ENCODE measurements at places on chromosomes 2 and 18.

DNA sequence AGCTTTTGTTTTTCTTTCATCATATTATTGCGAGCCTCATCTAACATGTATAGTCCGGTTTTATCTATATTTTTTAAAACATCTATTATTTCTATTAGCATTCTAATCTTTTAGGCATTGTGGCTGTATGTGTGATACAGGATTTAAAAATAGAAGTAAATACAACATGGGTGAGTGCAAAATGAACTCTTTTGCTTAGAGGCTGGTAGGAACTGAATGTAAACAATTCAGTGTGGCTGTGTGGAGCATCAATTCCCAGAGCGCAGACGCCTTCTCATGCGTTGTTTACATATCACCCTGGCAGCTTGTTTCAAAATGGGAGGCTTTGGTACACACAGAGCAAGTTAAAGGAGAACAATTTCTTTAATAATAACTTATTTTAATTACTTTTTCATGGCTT, 836 bp downstream of the DTNA start:
- no peak for DNase-seq

DNA sequence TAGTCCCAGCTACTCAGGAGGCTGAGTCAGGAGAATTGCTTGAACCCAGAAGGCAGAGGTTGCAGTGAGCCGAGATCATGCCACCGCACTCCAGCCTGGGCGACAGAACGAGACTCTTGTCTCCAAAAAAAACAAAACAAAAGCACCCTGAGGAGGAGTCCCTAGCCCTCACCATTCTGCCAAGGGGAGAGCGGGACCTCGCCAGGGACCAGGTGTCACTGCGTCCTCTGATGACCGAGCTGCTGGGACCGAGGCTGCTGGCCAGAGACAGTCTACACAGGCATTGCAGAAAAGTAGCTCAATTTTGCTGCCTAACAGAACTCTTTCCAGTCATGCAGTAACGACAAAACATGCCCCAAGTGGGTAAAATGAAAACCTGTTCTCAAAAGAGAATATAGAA, 18.4 kb downstream of the NCK2 start:
- DNase-seq = no peak

- DNase-seq = no peak
These were observed 319.9 kb upstream of the RBMS1 start for GRCh38 chr2:160813506-160813858.

- DNase-seq = no peak
These were observed 592.0 kb downstream of the LRRTM4 start for GRCh38 chr2:76930056-76930744.

DNA sequence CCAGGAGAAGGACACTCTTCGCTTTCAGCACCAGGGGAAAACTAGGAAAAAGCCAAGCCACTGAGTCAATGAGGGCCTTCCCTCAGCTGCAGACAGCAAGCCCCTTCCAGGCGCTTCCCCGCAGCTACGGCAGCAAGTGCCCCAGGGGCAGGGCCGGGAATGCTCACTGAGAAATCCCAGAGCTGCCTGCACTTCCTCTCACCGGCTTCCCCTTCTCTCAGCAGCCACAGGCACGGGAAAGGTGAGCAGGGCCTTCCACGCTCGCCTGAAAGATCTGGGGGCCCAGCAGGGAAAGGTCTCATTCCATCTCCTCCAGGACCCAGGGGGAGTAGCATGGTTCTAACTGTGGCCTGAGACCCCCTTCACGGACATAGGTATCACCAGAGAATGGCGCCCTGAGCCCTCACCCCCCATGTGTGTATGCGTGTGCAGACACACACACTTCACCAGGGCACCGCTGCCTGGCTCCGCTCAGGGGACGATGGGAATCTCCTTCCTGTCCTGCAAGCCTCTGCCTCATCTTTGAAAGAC, 29.6 kb upstream of the FOSL2 start:
- no peak for DNase-seq

DNA sequence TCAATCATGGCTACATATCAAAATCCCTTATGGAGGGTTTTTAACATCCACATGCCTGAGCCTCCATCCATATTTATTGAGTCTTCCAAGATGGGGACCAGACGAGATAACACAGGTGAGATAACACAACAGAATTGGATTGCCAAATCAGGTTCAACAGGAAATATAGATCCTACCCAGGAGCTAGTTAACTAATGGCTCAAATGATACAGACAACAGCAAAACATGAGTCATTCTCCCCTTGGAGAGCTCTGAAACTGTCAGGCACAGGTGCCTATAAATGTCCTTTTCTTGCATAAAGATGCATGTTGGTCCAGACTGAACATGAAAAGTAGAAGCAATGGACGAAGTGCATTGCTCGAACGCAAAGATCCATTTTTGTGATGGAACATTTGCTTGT, 202.2 kb downstream of the CDH20 start:
- no peak for DNase-seq

- peak; percentile 7 for DNase-seq
These were observed 28.4 kb downstream of the MBD5 start for GRCh38 chr2:148049284-148049683.

GRCh38 chr2:9091811-9092210, 88.3 kb upstream of the MBOAT2 start:
- DNase-seq = no peak

All from NCI-H526 (cell line).